ENCODE measurements at places on chromosomes 7 and 10.
A peak's percentile ranks its signal among the peaks of the same experiment; 100 is the strongest.

DNA sequence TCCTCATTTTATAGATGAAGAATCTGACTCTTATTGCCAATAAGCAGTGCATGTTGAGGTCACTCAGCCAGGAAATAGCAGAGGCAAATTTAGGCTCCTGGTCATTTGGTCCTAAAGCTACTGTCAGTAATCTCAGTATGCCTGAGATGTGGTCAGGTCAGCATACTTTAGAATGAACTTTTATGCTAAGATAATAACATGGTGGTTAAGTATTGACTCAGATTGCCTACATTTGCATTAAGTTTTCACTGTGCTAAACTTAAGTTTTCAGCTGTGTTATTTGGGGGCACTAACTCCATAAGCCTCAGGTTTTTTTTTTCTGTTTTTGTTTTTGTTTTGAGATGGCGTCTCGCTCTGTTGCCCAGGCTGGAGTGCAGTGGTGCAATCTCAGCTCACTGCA is 35.9 kb upstream of the CCSER2 start:
- no peak for DNase-seq

DNA sequence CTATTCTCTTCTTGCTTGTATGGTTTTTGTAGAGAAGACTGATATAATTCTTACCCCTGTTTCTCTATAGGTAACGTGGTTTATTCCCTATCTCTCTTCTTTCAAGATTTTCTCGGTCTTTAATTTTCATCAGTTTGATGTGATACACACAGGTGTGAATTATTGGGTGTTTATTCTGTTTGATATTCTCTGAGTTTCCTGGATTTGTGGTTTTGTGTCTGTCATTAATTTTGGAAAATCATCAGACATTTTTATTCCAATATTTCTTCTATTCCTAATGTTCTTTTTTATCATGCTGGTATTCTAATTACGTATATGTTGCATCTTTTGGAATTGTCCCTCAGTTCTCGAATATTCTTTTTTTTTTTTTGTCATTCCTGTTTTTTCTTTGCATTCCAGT is 225.0 kb upstream of the CSTF2T start:
- no peak for DNase-seq

- DNase-seq = no peak
Observed at GRCh38 chr7:114799628-114800028, 122.3 kb upstream of the MDFIC start.

DNA sequence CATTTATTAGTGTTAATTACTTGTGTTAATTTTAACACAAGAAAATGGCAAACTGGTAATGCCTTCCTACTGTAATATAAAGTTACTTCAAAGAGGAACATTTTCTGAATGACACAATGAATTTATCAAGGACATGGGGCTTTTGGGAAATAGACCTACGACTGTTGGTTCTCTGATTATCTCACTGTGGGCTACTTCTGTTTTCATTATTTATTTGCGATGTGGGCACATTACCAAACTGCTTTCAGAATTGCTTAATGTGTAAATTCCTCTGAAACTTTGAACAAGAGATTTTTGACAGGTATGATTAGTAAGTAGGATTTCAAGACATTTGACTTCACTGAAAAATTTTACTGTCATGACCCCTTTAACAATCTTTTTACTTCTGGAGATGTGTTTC is 535.6 kb downstream of the CNTNAP2 start:
- no peak for DNase-seq

DNA sequence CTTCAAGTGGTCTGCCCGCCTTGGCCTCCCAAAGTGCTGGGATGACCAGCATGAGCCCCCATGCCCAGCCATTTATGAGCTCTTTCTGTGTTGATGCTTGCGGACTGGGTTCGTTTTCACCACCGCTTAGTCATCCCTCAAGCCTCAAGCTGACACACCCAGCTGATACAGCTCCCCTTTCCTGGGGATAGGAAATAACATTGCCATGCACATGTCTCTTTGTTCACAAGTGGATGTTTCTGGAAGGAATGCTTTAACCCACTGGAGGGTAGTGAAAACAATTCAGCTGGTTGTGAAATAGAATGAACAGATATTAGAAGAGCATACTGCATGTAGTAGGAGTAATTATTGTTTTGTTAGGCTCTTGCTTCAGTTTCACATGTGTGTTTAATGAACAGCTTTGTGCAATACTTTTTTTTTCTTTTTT is 8.5 kb upstream of the METTL27 start:
- peak; percentile 97 for DNase-seq

GRCh38 chr7:46515844-46516590 is 594.9 kb upstream of the IGFBP3 start:
- no peak for DNase-seq

- DNase-seq = no peak
Observed at GRCh38 chr10:128451879-128452278, 325.7 kb upstream of the MKI67 start.

GRCh38 chr7:30598121-30598876 is 3.6 kb downstream of the GARS1 start:
- no peak for DNase-seq

DNA sequence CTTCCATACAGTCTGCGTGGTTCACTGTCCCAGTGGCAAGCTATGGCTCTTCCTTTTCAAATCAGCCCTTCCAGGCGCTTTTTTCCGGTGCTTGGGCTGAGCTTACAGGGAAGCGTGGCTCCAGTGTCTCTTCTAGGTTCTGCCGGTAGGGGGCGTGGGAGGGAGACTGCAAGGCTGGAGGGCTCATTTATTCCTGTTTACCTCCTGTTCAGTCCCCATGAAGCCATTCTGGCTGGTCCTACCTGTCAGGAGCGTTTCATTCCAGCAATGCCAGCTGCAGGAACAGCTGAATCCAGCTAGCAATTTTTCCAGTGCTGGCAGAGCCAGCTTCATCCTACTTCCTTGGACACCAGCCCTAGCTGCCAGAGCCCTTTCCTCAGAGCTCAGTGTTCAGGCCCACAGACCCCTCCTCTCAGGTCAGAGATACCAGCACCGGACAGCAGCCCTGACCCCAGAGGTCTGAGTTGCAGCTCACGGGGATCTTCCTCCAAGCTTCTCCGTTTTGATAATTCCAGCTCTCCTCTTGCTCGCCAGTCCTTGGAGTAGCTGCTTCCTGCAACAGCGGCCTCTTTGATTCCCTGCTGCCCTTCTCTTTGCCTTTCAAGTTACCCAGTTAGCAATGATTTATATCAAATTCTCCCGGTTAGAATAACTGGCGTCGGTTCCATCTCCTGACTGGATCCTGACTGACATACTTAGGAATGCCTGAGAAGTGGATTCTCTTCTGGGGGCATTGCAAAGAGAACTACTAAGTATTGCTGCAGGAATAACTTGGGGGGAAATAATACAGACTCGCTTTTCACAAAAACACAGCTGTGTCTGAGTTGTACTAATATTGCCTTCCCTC is 129.8 kb downstream of the FRMD4A start:
- no peak for DNase-seq

DNA sequence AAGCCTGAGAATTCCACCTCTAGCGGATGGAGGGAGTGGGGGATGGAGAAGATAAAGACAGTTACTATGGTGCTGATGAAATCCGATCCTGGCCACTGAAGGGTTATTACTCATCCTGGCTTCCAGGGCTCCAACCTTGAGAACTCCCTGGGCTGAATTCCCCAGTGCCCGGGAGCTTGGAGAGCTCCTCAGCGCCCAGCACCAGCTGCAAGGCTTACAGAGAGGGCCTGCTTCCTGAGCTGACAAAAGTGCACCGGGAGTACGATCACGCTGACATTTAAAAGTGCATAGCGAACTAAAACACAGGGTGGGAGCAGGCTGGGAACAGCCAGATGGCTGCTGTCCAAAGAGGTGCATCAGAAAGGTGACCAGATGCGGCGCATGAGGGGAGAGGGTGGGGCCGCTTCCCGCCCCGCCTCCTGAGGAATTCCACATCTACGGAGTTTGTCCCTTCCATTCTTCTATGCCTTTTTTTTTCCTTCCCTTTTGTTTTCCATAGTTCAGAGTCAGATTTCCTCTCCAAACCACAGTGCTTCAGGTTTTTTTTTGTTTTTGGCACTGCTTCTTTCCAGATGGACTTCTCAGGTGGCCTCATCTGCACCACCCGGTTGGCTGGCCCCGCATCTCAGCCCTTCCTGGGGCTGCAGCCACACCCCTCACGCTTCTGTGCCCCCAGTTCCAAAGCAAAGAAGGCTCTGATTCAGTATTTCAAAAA is 62.4 kb upstream of the MKRN1 start:
- DNase-seq = peak; percentile 88

DNA sequence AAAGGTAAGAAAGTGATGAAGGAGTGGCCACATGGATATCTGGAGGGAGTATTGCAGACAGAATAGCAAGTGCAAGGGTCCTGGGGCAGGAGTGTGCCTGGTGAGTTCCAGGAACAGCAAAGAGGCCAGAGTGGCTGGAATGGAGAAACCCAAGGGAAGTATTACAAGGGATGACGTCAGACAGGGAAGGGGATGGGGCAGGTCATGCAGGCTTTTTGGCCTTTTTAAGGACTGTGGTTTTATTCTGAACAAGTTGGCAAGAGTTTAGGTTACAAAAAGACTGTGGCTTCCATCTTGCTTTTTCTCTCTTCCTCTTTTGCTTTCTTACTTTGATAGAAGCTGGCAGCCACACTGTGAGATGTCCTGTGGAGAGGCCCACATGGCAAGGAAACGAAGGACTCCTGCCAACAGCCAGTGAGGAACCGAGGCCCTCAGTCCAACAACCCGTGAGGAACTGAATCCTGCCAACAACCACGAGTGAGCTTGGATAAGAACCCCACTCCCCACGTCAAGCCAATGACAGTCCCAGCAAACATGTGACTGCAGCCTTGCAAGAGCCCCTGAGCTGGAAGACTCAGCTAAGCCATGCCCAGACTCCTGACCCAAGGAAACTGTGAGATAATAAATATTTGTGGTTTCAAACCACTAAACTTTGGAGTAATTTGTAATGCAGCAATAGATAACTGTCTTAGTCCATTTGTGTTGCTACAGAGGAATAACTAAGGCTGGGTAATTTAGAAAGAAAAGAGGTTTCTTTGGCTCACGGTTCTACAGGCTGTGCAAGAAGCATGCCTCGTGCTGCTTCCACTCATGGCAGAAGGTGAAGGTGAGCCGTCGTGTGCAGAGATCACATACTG is 19.8 kb upstream of the KDM7A start:
- no peak for DNase-seq

GRCh38 chr7:4523219-4523618 is 158.9 kb upstream of the FOXK1 start:
- DNase-seq = no peak

- DNase-seq = no peak
Observed at GRCh38 chr10:18136073-18136791, 4.0 kb upstream of the CACNB2 start.

DNA sequence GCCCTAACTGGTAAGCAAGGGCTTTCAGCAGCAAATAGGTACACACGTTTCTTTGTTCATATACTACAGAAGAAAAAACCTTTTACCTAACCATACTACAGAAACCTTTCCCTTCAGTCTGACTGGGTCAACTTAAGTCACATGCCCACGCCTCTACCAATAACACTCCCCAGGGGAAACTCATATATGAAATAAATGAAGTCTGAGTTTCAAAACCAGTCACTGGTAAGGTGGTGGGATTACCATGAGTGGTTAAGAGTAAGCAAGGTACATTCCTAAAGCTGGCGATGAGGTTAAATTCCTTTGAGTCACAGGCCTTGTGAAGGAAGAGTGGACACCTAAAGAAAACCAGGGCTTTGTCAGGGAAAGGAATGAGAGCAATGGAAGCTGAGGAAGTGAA is 21.4 kb upstream of the KIF20B start:
- no peak for DNase-seq

DNA sequence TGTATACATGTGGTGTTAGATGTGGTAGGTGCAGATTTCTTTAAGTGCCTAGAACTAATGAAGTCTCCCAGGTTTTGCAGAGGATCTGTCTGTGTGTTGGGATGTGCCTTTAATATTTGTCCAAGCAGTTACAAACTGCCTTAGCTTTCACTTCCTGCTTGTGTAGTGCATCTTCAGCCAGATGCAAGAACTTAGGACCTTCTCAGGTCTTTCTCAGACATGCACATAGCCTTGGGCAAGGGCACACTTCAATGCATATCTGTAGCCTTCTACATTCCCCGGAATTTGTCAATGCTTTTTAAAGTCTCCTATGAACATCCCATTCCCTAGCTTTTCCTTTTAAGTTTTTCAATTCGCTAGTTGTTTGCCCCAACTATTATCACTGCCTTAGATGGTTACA is 47.2 kb upstream of the SLC39A12 start:
- no peak for DNase-seq

- DNase-seq = no peak
Observed at GRCh38 chr10:14531974-14532373, 201.2 kb upstream of the FRMD4A start.

GRCh38 chr7:15123901-15124300 is 221.3 kb upstream of the DGKB start:
- no peak for DNase-seq

DNA sequence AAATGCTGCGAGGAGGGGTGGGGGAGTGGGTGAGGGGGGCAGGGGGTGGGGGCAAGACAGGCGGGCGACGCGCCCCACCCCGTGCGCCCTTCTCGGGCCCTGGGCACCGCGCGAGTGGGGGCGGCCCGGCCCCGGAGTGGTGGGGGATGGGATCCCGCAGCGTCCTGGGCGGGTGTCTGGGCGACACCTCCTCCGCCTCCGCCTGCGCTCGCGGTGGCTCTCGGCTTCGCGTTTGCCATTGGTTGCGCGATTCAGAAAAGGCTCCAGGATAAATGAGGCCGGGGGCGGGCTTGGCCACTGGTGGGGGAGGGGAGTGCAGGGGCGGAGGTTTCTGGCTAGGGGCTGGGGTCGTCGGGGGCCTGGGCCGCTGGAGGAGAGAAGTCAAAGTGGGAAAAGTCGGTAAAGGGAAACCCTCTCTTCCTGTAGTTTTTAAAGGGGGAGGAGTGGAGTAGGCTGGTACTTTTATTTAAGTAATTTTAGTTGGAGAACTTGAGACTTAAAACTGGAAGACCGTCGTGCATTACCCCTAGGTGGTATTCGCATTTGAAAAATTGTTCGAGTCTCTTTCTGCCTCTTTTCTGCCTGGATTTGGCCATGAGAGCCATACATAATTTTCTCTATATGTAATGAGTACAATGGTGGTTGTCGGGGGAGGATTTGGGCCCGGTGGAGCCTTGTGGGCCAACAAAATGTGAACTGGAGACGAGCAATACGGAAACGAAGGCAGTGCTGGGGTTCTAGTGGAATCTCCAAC is 992 bp upstream of the IGF2BP3 start:
- DNase-seq = peak; percentile 43

DNA sequence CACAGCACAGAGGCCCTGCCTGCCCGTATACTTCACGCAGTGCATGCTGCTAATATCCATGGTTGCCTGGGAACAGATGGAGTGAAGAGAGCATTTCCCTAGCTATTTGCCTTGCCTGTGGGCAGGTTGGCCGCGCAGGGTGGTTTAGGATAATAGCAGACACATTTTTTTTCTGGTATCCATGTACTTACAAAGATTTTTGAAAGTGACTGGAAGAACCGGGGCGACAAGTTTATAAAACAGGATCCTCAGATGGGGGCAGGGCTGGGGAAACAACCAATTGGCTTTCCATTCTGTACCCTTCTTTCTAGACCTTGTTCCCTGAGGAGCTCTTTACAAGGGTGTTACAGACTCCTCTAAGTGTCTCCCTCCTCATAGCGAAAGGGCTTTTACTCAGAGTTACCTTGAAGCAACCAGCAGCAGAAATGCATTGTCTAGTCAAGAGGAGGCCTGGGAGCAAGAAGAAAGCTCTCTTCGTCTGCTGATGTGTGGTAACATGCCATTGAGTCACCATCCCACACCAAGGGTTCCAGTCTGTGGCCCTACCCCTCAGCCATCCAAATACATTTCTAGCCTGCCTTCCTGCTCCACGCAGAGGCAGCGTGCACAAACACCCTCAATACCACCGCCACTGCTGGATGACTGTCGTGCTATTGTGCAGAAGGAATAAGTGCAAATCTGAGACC is 31.5 kb downstream of the MTURN start:
- DNase-seq = no peak
